ENCODE measurements at places on chromosomes 5 and 9.

DNA sequence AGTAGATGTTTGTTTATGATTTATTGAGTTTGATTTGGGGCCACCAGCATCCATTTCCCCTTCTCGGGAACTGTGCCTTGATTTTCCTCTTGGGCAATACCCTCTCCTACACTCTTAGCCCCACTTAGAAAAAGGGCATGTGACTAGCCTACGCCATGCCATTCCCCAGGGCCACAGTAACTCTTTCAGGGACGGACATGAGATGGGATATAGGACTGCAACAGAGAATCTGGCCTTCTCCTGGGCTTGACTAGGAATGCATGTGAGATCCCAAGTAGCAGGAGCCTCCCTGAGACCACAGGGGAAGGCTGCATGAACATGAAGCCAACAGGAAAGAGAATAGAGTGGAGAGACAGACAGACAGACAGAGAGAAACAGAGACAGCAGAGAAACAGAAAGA, 30.7 kb upstream of the SPARC start:
- no peak for DNase-seq

DNA sequence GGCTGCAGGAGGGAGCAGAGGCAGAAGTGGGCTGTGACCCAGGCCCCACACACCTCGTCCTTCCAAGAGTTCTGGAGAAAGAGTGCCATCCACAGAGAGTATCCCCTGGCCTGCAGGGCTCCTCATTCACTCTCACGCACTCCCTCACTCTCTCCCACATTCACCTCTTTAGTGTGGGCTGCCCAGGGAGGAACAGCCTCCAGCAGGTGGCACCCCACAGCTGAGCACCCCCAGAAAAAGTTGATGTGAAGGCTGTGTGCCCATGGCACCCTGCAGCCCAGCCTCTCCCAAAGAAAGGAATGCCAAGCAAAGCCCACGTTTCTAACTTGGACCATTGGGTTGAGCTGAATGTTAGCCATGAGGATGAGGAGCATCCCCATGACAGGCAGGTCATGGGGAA, 4.5 kb upstream of the SHC3 start:
- no peak for DNase-seq

- no peak for DNase-seq
Measured at GRCh38 chr5:147404706-147405105, 105.2 kb downstream of the DPYSL3 start.

GRCh38 chr9:115591584-115591984, 473.6 kb upstream of the TNC start:
- peak; percentile 99 for DNase-seq

- peak; percentile 63 for DNase-seq
Measured at GRCh38 chr5:151107738-151108520, 27.1 kb upstream of the TNIP1 start.

- DNase-seq, result no peak
Measured at GRCh38 chr9:93052791-93053540, 5.5 kb upstream of the SUSD3 start.

DNA sequence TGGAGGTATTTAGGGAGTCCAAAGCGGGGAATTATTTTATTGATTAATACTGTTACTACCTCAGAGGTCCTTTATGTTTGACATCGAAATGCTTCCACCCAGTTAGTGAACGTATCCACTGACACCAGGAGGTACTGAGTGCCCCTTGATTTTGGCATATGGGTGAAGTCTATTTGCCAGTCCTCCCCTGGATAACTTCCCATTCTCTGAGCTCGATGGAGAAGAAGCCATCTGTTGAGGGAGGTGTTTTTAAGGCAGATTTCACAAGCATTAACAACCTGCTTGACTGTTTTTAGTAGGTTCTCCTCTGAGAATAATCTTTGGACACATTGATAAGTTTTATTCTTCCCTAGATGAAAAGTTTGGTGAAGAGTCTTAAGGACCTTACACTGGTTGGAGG, 165.3 kb upstream of the NREP start:
- DNase-seq, result no peak

DNA sequence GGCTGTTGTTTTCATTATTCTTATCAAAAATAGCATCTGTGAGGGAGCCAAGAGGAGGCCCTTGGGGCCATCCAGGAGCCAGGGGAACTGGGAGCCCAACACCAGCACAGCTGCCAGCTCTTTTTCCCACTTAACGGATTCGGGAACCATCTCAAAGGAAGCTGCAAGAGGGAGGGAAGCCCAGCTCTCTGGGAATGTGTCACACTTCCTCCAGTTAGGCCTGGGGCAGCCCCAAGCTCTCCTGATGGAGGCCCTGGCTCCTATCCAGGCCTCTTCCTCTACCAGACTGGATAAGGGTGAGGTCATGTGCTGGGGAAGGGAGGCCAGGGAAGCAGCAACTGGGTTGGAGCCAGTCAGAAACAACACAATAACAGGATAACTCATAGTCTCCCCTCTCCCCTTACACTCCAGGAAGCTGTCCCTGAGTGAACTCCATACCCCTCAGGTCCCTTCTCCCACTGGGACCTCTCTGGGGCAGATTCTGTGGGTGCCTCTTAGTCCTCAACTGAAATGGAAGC, 12.7 kb downstream of the CSF2 start:
- peak; percentile 86 for DNase-seq

DNA sequence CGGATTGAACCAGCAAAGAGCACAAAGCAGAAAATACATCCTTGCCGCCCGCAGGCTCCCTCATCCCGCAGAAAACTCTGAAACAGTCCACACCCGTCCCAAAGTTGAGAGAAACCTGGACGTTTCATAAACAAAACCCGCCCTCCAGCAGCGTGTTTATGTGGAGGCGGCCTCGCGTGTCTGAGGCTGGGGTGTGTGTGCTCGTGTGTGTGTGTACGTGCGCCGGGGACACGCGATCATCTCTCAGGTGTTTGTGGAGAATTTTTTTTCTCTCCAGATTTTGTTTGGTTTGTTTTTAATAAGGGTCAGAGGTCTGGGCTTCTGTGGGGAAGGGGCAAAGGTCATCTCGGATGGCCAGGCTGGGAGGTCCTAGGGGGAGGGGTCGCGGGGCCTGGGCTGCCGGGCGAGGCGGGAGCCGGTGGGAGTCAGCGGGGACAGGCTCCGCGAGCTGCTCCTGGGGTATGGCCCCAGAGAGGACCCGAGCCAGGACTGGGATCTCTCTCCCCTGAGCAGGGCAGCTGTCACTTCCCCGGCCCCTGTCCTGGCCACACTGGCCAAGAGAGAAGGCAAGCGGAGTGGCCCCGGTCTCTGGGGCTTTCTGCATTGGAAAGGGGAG, 206.4 kb downstream of the C9orf50 start:
- DNase-seq, result peak; percentile 62

- no peak for DNase-seq
Measured at GRCh38 chr5:111695991-111696390, 61.0 kb downstream of the NREP start.

- DNase-seq, result peak; percentile 72
Measured at GRCh38 chr9:132769906-132770769, 99.9 kb downstream of the GTF3C4 start.

DNA sequence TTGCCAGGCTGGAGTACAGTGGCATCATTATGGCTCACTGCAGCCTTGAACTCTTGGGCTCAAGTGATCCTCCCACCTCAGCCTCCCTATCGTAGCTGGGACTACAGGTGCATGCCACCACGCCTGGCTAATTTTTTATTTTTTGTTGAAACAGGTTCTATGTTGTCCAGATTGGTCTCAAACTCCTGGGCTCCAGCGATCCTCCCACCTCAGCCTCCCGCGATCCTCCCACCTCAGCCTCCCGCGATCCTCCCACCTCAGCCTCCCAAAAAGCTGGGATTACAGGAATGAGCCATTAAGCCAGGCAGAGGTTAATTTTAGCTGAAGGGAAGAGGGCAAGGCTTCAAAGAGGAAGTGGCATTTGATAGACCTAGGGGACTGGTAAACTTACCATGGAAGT, 32.8 kb upstream of the CCNB1 start:
- DNase-seq, result no peak

- DNase-seq, result peak; percentile 88
Measured at GRCh38 chr9:111833941-111834340, 39.2 kb upstream of the SHOC1 start.

GRCh38 chr9:86585422-86586143, 231.4 kb upstream of the TUT7 start:
- peak; percentile 38 for DNase-seq

DNA sequence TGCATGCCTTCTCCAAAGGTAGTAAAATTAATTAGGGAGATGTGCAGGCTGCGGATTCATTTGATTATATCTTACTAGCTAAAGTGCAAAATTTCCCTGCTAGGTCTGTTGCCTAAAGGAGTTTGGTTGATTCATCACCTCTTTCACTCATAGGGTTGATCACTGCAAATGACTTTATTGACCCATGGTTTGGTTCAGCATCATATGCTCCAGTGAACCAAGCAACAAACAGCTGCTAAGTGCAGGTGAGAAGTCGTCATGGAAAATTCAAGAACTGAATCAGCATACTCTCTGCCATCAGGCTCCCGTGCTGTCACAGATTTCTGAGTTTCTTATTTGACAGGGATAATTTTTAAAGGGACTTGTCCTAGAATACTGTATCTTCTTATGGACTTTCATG, 571.8 kb upstream of the CDH18 start:
- no peak for DNase-seq

GRCh38 chr5:56534102-56534829, 281.1 kb upstream of the MAP3K1 start:
- DNase-seq, result peak; percentile 39

DNA sequence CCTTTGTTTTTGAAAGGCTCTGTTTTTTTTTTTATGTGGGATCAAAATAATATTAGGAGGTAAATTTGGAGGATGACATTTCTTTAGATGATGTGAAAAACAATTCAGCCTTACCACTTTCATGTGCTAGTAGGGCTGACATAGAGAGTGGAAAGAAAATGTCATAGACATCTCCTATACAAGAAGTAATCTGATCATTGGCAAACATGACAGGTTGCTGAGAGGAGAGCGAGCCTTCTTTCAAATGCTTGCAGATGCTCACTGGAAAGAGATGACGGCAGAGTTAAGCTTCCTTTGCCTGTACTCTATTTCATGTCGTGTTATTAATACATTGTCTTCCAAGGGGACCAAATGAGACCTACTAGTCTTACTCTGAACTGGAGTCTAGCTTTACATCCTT, 160.1 kb upstream of the DAP start:
- no peak for DNase-seq

DNA sequence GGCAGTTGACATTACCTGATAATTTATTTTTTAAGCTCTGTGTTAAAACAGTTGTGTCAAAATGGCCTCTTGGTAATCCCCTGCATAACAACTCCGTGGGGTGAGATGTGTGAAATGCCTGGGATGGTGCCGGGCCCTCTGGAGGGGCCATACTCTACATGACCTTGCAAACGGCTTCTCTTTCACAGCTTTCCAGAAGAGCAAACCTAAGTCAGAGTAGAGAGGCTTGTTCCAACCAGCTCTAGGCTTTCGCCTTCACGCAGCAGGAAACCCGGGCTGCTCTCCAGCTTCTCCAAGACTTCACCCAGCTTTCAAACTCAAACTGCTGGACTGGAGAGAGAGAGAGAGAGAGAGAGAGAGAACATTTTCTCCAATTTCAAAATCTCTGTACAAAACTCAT, 120.1 kb downstream of the SNX18 start:
- DNase-seq, result peak; percentile 65

DNA sequence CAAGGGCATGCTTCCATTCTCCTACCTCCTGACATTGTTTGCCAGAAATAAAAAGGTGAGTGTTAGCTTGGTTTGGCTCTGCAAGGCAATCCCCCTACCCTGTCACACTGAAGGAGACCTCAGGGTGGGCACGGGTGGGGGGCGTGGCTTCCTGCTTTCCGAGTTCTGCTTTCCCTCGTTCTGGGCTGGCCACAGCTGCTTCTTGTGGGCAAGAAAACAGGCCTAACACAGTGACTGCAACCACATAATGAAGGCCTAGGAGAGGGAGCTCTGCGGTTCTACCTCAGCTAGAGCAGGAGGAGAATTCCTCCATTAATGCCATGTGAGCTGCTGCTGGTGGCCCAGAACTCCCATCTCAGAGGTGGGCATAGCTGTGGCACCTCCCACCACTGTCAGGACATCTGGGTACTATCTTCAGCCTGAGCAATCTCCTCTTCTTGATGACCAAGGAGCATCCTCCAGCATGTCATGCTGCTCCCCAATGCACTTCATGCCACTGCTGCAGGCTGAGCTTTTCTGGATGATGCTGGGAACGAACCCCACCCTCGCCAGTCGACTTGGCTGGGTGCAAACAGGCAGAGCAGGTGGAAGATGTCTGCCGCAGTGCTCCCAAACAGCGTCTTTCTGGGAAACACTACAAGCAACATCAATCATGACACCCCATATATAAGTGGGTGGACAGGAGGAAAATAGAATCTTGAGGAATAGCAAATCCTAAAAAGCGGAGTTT, 139.5 kb upstream of the RAPGEF1 start:
- no peak for DNase-seq

- DNase-seq, result no peak
Measured at GRCh38 chr5:177301503-177302165, 1.9 kb downstream of the RAB24 start.

DNA sequence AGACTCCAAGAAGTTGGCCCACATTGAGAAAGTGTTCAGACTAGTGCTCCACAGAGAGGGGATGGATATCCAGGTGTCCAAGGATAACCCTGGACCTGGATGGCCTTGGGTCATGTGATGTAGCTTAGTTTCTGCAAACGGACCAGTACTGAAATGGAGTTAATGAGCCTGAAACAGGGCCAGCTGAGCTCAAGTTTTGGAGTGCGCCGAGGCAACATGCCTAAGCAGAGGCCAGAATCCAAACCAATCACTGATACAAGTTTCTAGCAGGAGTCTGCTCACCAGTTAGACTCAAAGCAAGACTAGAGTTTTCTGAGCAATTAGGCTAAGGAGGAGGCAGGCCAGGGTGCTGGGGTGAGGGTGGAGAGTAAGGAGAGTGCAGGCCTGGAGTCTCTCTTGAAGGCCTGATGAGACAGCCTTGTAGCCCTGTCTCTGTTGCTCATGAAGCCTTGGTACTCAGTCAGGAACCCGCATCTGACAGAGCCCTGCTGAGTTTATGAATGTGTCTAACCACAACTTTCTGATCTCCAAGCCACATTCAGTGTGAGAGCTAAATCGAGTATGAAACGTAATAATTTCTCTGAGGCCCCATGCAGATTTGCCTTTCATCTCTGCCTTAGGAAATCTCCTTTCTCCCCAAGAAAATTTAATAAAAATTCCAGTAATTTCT, 68.9 kb upstream of the EQTN start:
- DNase-seq, result peak; percentile 86

Measured in choroid plexus epithelial cell (primary cell).